Stimulated activated CD4-positive, alpha-beta T cell treated with anti-CD3 and anti-CD28 coated beads, TNF-alpha, amount 100 ng/mL, for 1 hour (primary cell): ENCODE measurements at places on chromosomes 3 and 15.

DNA sequence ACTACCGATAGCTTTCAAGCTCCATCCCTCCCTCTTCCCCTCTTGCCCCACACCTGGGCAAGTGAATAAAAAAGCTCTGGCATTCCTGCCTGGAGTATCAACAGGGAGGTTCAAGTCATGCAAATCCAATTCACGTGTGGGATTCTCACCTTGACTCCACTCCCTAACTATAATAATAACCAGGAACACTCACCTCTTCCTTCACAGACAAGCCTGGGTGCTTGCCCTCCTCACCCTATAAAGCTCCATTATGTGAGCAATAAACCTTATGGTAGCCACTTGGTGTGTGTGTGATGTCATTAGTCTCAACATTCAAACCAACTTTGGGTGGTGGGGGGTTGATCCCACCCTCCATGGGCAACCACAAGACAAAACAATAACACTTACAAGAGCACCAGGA is 16.6 kb downstream of the CHDH start:
- no peak for DNase-seq

GRCh38 chr15:38195191-38195901 is 57.3 kb upstream of the SPRED1 start:
- DNase-seq, result no peak

- no peak for DNase-seq
These were observed 333.9 kb downstream of the PTPRG start for GRCh38 chr3:61894988-61895935.

DNA sequence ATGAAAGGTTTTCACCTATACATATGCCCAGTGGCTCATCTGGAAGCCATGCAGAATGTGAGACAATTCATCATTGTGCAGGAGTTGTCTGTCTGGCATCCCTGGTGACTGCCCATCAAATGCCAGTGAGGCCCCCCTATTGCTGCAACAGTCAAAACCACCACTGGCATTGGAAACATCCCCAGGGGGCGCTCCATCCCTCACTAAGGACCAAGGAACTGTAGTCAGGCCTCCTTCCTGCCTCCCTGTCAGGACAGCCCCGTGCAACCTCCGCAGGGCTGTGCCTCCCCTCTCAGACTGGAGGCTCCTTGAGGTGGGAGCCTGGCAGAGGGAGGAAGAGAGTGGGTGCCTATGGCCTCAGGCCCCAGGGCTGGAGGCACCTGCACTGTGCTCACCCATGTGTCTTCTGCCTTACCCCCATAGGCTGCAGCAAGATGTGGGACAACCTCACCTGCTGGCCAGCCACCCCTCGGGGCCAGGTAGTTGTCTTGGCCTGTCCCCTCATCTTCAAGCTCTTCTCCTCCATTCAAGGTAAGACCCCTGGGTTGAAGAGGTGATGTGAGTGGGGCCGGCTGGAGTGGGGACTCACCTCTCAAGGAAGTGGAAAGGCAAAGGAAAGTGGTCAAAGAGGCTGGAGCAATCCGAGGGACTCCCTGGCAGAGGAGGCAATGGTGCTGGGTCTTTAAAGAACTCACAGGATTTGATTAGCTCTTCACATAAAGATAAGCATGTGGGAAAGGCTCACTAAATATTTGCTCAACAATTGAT is 16.5 kb downstream of the VIPR1 start:
- DNase-seq, result no peak

GRCh38 chr3:84223512-84223911 is 735.3 kb upstream of the CADM2 start:
- DNase-seq, result no peak

DNA sequence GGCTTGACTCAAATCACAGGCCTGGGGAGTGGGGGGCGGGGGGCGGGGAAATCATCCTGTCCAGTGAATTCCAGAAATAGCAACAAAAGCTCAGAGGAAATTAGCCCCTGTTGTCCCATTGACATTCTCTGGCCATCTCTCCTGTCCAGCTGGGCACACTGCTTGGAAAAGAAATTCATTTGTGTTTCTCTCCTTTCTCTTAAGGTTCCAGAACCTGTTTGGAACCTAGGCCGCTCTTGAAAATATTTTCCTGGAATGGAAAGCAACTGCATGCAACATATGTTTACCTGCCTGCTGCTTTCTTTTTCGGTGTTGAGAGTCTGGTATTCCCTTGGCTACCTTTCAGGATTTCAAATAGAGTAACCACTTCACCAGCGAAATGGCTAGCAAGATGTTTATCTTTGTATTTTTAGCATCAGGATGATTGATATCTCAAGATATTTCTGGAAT is 169.0 kb downstream of the GHSR start:
- DNase-seq, result no peak
